ENCODE measurements at places on chromosomes 11 and 22.

GRCh38 chr11:45347348-45348082, 61.4 kb upstream of the SYT13 start:
- no peak for DNase-seq

DNA sequence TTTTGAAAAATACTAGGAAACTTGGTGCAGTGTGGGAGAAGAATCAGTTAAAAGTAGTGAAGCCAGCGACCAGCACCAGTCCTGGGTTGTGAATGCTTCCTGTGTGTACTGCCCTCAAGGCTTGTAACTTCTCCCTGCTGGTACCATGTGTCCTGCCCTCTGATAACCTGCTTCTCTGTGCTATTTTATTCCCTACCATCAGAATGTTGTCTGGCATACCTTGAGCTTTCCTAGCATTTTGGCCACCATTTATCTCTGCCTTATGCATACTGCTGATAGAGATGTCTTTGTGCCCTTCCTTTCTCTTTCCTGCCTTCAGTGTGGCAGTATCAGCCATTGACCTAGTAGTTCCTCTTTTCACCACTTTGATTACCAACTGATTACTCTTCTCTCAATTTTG, 2.0 kb downstream of the GTF2H1 start:
- peak; percentile 32 for DNase-seq

- no peak for DNase-seq
These were observed 728 bp downstream of the TBC1D22A start for GRCh38 chr22:46763051-46763705.

DNA sequence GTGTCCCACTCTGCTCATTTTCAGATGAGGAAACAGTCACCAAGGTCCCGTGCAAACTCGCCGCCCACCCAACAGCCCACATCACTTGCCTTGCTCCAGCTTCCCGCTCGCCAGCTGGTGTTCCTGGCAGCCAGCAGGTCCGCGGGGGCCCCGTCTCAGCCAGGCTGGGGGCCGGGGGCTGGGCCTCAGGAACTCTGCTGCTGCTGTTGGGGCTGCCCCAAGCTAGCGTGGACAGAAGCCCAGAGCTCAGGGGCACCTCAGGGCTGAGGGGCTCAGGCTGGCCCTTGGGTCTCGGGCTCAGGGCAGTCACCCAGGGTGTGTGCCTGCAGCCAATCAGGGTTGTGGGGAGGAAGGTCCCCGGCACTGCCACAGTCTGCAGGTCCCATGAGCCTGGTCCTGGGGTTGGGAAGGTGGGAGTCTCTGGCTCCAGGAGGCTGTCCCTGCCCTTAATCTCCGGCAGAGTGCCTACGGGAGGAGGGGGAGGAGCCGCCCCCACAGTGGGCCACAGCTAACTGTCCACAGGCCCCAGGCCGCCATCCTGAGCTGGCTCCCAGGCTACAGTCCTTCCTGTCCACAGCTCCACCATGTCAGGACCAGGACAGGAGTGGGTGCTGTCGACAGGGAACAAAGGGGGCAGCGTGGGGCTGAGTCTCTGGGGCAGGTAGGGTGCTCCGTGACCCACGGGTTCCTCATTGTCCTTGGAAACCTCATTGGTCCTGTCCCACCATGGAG, 65.2 kb downstream of the ARFGAP3 start:
- DNase-seq: no peak

GRCh38 chr11:108392353-108392752, 75.0 kb downstream of the C11orf65 start:
- no peak for DNase-seq

DNA sequence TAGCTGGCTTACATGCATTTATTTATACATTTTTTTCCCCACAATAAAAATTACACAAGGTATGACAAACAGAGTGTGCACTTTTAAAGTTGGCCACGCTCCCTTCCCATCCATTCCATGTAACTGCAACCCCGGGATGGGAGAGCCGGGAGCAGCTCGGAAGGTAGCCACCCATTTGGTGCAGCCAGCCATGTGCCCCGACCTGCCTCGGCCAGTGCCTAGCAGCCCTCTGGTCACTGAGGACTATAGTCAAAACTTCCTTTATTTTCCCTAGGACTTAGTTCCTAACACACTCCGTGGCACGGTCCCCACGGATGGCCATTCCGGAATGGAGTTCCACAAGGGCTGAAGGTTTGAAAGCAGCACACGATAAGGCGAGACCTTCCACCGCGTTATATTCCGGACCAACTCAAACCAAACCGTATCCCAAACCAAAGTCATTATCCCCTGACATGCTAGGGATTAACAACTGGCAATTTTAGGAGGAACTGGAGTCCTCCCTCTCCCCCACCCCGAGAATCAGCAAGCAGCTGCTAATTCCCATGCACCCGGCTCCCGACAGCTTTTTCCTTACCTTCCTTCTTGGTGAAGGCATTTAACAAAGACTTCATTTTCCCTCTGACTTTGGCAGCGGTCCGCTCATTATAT, 426.4 kb downstream of the SHANK2 start:
- no peak for DNase-seq

Measured in MV-4-11 (cell line).